Body of pancreas (tissue), 4 donors: ENCODE measurements at places on chromosomes 5 and 9.

- DNase-seq = no peak
Measured at GRCh38 chr5:17734011-17734410, 99.8 kb downstream of the TAF11L14 start.

GRCh38 chr9:19456426-19456825, 47.6 kb downstream of the ACER2 start:
- no peak for DNase-seq

DNA sequence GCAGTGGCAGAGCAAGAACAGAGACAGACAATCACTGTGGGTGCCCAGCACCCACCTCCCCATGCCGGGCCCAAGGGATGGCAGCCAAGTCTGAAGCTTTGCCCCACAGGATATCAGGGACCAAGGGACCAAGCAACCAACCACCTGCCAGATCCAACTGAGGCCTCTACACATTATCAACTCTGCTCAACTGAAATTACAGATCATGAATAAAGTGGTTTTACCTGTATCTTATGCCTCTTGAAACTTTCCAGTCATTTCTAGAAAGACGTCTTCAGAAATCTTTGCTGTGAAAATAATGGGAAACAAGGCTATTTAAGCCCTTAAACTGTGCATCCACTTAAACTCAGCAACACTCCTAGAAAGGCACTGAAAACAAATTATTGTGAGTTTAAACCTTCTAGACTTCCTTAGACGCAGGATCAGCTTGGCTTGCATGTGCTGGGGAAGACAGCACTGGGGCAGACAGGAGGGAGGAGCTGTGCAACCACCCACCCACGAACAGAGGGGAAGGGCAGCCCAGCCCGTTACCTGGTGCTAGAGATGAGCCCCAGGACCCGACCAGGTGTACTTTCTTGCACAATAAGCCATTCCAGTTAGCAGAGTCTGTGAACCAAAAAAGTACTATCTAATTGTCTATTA, 80.0 kb downstream of the SEMA4D start:
- DNase-seq = no peak

GRCh38 chr5:169164481-169164925, 136.4 kb downstream of the SLIT3 start:
- peak; percentile 37 for DNase-seq

DNA sequence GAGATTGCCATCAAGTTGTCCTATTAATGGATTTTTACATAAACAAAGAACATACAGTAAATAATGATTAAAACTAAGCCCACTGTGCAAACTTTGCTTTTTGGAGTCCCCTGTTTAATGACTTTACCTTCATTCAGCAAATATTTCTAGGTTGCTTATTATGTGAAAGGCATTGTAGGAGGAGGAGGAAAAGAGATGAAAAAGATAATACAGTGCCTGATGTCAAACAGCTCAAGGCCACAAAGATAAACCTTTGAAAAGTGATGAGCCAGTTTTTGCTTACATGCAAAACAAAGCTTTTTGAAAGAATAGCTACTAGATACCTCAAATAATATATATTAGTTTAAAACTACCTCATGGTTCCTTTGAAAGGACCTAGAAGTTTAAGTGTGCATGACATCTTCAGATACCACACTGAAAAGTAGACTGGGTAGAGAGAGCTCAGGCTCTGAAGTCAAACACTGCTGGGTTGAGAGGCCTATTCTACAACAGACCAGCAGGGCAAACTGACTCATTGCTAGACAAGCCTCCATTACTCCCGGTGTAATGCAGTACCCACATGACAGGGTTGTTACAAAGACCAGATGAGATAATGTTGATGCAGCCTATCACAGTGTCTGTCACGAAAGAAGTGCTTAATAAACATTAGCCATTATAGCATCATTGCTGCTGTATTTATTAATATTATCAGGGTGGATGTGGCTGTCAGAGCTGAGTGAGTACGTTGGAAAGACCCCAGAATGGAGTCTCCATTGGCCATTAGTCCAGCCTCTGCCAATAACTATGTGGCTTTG, 11.8 kb downstream of the DEPDC1B start:
- no peak for DNase-seq

- no peak for DNase-seq
Measured at GRCh38 chr9:105329719-105330062, 85.2 kb downstream of the SLC44A1 start.

DNA sequence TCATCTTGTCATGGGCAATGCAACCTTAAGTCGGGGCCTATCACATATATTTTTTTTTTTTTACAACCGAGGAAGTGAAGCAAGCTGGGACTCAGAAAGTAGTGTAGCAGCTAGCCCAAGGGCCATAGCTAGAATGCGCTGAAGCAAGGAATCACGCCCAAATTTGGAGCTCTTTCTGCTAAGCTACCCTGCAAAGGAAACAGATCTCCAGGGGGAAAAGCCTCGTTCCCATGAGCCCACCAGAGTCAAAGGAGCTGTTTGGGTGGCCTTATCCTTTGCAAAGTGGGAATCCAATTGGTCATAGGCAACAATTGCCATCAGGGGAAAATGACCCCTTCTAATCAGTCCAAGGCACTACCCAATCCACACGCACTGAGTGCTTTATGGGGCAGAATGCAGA, 390.4 kb downstream of the EBF1 start:
- DNase-seq = no peak

DNA sequence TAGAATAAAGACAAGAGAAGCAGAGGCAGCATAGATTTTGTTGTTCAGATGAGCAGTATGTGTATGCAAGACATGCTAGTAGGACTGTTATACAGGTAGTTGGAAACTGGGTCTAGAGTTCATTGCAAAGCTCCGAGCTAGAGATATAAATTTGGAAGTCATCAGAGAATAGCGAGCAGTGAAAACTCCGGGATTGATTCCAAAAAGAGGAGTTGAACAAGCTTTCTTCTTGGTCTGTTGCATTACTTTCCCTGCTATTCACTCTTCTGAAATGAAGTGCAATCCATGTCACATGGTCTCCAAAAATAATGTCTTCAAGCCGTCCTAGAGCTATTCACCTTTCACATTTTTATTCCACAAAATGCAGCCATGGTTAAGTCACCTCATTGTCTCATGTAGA, 67.9 kb upstream of the ZNF462 start:
- no peak for DNase-seq

DNA sequence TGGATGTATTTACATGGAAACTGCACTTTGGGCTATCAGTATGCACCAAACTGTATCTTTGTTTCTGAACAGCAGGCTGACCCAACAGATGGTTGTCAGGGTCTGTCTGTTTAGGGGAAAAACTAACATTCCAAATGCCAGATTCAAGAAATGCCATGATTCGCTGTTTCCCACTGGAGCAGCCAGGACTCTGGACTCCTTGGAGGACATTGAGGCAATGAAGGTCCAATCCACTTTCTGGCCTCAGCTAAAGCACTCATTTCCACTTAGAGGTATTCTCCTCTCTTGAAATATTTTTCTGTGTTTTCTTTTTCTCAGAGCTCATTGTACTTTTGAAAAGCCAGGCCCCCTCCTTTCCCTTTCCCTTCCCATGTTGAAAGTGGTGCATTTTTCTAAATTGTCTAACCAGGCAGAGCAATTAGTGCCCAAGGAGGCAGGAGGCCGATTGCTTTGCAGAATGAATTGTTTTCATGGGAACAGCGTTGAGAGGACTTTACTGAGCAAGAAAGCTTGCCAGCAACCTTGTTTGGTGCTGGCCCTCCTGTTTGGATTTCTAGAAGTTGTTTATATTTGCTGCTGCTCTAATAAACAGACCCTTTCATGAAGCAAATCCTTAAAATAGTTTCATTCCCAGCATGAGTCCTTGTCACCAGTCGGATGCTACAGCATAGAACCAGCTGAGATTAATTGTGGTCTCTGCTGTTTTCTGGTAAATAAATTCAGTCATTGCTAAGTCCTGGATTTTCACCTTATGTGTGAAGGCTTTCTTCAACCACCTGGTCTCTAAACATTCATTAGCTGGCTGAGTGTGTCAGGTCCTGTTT, 132.8 kb upstream of the TAF11L2 start:
- DNase-seq = no peak

- DNase-seq = no peak
Measured at GRCh38 chr9:136792321-136793085, 1.4 kb downstream of the TMEM141 start.

DNA sequence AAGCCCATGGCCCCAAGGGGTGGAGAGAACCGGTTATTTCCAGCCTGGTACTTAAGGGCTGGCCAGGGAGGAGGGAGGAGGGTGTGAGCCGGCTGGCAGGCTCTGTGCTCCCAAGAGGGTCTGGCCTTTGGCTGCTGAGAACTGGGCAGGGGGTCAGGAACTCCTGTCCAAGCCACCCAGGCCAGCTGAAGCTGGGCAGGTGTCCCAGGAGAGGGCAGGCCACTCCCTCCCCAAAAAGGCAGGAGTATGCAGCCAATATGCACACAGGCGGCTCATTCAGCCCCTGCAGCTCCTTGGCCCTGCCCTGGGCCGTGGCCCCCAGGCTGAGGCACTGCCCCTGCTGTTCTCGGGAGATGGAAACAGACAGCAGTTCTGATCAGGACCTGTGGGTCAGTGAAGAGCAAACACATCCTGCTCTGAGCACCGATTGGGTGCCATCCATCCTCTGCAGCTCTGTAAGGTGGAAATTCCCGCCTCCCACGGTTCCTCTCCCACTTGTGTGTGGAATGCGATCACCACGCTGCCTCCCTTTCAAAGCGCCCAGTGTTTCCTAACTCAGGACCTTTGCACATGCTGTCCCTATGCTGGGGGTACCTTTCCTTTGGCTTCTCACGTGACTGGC, 17.1 kb upstream of the KIF12 start:
- DNase-seq = no peak

DNA sequence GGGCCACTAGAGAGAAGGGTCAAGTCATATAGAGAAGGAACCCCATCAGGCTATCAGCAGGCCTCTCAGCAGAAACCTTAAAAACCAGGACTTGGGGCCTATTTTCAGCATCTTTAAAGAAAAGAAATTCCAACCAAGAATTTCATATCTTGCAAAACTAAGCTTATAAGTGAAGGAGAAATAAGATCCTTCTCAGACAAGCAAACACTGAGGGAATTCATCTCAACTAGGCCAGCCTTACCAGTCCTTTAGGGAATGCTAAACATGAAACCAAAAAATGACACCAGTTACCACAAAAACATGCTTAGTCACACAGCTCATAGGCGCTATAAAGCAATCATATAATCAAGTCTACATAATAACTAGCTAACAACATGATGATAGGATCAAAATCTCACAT, 407.1 kb downstream of the LRRC70 start:
- no peak for DNase-seq

DNA sequence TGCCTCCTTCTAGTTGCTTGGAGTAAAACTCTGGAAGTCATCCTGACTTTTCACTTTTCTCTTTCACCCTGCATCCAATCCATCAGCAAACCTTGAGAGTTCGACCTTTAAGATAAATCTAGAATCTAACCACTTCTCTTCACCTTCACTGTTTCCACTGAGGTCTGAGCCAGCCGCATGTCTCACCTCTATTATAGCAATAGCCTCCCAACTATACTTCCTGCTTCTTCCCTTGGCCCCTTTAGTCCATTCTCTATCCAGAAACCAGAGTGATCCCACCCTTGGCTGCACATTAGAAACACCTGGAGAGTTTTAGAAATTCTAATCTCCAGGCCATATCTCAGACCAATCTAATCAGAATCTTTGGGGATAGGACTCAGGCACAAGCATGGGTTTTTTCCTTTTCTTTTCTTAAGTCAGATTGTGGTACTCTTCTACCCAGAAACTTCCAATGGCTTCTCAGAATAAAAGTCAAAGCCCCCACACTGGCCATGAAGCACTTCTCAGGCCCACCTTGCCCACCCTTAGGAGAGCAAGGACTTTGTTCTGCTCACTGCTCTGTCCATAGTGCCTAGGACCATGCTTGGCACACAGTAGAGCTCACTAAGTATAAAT, 33.1 kb downstream of the MFAP3 start:
- DNase-seq = no peak

DNA sequence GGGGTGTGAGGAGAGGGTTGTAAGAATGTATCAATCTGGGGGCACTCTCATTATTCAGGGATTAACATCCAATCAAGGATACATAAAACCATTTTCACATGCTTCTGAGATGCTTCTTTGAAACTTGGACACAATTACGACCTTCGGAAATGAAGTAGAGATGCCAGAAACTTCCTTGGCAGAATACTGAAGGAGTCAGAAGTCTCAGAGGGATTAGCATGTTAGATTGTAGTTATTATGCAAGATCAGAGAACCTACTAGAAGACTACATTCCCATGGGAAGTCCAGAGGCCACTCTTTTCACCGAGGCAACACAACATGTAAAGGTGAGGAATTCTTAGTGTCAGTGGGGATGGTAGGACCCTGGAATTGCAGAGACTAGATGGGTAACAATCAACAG, 5.1 kb upstream of the SLC22A4 start:
- no peak for DNase-seq

DNA sequence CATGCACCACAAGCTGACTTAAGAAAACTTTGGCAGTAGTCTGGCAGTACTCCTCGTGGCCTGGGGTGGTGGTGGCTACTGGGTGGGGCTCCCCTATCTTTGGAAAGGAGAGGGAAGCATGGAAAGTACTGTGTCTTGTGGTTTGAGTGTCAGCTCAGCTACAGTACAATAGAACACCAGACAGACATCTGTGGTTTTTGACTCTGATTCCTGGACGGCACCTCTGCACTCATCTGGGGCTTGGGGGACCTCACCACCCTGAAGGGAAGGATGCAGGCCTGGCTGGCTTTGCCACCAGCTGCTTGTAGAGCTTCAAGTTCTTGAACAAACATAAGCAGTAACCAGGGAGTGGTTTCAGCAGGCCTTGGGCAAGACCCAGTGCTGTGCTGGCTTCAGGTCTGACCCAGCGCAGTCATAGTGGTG, 40.6 kb downstream of the TNFSF8 start:
- no peak for DNase-seq

DNA sequence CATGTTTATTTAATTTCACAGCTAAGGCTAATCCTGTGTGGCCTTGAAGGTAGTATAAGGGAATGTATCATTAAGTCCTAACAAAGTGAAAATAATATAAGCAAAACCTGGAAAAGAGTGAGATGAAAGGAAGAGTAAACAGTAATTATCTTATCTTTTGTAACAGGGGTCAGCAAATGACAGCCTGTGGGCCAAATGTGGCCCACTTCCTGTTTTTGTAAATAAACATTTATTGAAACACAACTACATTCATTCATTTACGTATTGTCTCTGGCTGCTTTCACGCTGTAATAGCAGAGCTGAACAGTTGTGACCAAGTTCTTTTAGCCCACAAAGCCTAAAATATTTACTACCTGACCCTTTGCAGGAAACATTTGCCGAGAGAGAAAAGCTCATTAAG, 78.4 kb upstream of the HTR4 start:
- no peak for DNase-seq

GRCh38 chr5:6466975-6467567, 18.4 kb downstream of the UBE2QL1 start:
- no peak for DNase-seq

DNA sequence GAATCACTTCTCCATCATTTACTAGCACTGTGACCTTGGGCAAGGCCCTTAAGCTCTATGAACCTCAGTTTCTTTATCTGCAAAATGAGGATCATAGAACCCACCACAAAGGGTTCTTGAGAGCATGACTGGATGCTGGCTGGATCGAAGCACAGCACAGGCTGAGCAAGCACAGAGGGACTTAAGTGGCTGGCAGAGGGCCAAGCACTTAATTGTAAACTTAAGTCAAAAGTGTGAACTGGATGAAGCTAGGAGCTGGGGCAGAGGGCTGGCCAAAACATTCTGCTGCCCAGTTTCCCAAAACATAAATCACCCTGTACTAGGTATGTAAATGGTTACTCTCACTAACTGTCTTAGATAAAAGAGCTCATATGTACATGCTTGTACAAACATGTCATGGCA, 112.3 kb upstream of the WWC1 start:
- no peak for DNase-seq
